ENCODE measurements at places on chromosomes 2 and 18. TPM values are rescaled to one million over a fixed set of nuclear protein-coding genes. Genes with fewer than 3 reads are reported as not detected.

DNA sequence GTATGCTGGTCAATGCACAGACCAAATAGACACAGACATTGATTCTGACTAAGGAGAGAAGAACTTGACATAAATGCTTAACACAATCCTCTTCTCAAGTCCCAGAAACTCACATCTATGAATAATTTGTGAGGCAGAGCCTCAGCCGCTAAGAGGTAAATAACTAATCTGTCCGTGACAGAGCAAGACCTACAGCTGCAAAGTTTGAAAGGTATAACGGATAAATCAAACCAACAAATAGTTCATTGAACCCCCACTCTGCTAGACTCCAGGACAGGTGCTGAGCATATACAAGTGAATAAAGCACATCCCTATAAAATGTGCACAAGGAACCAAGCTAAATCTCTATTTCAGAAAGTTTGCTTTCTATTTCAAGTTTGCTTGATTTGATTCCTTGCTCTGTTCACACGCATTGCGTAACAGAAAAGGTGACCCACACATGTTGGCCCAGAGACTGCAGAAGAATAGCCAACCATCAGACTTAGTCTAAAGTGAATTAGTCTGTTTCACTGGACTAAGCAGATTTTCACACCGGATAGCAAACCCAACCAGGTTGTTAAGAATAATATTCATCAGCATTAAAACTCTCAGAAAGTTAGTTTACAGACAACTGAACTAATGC is 51.7 kb downstream of the NCKAP5 start:
- DNase-seq = no peak

DNA sequence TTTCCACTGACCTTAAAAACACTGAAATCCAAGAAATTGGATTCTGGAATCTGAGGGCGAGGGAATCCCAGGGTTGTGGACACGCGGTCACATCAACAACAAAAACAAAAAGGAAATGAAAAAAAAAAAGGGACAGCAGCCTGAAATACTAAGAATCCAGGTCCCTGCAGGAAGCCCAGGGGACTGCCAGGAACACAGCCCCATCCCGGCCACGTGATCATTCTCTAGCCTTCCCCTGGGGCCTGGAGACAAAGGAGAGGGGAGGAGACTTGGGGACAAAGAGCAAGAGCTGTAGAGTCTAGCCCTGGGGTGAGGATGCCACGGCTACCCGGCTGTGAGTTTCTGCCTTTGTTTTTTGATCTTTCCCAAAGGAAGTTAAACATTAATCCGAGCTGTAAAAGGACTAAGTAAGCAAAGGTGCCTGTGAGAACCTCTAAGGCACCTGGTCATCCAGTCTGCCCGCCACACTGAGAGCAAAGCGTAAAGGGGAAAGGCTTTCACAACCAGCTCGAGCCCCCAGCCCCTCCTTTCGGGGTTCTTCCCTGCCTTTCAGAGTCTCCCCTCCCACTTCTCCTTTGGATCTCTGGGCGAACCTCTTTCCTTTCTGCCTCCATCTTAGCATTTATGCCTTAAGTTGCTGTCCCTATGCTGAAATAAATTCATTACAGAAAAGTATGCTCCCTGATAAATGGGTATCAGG is 57.9 kb upstream of the MSH2 start:
- DNase-seq = no peak

DNA sequence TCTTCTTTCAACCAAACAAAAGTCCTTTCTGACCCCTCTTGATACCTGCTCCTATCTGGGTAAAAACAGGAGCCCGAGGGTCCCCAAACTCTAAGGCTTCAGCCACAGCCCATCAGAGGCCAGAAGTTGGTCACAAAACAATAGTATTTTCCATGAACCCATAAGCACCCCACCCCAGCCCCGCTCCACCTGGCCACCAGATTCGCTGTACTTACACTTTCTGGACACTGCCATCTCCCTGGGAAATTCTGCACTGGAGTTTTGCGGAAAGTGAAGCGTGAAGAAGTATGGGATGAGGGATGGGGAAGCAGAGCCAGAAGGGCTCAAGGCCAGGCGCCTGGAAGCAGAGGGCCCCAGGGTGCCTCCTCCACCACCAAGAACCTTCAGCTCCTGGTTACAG is 5.2 kb upstream of the RUFY4 start:
- DNase-seq = no peak

DNA sequence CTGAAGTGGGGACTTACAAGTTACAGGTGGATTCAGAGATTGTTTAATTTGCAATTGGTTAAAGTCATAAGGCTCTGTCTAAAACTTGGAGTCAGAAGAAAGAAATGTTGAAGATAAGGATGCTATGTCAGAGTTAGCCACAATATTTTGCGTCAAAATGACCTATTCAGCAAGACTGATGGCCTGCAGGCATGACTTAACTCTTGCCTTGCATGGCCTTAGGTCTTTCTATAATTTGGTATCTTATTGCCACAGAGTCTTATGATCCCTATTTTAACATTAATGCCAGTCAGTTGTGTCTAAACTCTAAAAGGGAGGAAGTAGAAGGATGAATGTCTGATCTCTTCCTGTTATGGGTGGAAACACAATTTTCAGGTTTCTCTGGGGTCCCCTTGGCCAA is 5.2 kb upstream of the COMMD1 start:
- no peak for DNase-seq

DNA sequence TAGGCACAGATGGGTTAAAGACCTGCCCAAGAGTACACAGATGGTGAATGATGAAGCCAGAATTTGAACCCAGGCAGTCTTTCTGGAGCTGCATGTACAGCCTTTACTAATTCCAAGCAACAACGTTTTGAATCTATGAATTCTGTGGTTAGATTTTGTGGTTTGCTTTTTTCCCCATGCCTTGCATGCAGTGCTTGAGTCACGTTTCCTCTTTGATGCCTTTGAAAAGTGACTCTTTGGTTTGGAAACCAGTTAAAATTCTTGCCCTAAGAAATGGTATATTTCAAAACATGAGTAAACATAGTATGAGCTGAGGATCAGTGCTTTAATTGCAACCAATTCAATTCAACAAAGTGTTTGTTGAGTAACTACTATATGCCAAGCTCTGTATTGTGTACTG is 48.2 kb upstream of the PPM1B start:
- peak; percentile 31 for DNase-seq

GRCh38 chr2:215283221-215283620 is 28.6 kb upstream of the ATIC start:
- no peak for DNase-seq

- DNase-seq = no peak
Observed at GRCh38 chr2:12932192-12932591, 215.5 kb downstream of the TRIB2 start.

- DNase-seq = no peak
Observed at GRCh38 chr2:44928483-44929158, 12.9 kb upstream of the SIX3 start.

DNA sequence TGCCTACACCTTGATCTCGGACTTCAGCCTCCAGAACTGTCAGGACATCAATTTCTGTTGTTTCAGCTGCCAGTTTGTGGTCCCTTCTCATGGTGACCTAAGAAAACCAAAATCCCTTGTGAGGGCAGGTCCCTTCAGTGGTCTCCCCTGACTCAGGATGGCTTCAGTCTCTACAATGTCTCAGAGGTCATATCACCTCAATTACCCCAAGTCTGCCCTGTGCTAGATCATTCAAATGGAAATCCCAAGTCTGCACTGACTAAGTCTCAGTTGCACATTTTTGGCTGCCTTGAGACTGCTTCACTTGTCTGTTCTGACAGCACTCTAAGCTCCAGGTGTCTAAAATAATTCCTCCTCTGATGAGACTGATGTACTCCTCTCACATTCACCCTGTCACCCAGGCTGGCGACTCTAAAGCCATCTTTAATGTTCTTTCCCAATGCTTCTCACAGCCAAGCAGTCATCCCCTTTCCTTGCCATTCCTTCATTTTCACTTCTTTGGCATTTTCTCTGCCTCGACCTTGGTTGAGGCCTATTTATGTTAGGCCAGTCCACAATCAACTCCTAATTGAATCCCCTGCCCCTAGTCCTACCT is 470.8 kb downstream of the DLGAP1 start:
- no peak for DNase-seq

DNA sequence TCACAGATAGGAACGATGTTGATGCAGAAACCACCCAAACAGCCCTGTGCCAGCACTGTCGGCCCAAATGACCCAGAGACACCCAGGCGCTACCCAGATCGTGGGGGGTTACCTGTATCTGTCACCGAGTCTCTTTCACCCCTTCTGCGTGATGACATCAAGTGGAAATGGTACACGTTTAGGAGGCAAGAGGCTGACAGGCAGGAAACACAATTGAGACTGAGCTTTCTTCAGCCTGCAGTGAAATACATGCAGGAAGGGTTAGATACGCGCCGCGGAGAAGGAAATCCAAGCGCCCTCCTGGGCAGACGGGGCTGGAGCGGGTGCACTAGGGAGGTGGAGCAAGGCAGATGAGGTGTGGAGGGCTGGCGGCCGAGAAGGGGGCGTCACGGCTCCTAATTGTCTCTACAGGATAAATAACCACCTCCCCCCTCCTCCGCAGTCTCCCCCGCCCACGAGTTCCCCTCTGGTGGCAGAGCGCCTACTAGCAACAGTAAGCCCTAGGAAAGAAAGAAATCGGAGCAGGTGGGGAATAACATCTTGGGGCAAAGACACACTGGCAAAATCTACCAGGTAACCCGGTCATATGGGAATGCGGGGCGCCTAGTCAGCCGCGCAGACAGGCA is at the start of gene RNF152:
RNF152 (minus strand) TSS at position 325 of the 626 bp plus-strand sequence. CDS start 76,544 bp downstream, outside the sequence.
- no peak for DNase-seq

GRCh38 chr18:37617623-37618022 is 52.0 kb upstream of the CELF4 start:
- DNase-seq = no peak

- DNase-seq = no peak
Observed at GRCh38 chr18:12359515-12359927, 17.5 kb downstream of the AFG3L2 start.

GRCh38 chr2:70104231-70105111 is 17.2 kb downstream of the PCBP1 start:
- DNase-seq = peak; percentile 54

DNA sequence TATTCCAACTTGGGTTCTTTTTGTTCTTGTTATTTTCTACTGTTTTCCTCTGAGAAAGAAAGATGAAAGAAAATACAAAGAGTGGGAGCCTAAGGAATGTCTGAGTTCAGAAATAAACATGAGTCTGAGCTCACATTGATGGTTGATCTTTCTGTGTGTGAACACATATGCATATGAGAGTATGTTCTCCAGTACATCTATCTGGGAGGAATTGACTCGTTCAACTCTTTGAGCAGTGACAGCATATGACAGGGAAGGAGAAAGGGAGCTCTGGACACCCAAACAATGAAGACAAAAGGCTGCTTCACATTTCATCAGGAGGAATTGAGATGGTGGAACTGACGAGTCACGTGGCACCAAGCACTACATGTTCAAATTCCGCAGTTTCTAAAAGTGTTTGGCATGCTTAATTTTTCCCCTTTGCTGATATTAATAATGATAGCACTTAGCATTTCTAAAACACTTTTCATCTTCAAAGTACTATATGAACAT is 229.8 kb upstream of the ACVR2A start:
- DNase-seq = no peak

- no peak for DNase-seq
Observed at GRCh38 chr2:15986644-15987043, 46.3 kb downstream of the MYCN start.

- DNase-seq = no peak
Observed at GRCh38 chr18:78814766-78815165, 164.9 kb upstream of the SALL3 start.

DNA sequence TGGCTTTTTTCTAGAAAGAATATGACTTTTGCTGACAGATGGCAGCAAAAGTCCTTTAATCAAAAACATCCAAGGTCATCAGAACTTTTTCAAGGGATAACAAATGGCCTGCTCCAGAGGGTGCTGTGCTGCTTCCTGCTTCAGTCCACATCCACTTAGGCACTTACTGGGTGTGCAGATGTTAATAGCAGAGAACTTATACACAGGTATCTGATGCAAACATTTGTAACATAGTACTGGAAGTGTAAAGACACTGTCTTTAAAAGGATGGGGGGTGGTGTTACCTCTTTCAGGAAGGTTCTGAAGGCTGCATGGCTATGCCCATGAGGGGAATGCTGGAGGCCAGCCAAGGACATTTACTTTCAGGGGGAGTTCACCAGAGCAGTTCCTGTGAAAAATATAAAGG is 5.5 kb downstream of the HOXD8 start:
- no peak for DNase-seq

GRCh38 chr18:41875094-41875780 is 79.8 kb upstream of the PIK3C3 start:
- no peak for DNase-seq

DNA sequence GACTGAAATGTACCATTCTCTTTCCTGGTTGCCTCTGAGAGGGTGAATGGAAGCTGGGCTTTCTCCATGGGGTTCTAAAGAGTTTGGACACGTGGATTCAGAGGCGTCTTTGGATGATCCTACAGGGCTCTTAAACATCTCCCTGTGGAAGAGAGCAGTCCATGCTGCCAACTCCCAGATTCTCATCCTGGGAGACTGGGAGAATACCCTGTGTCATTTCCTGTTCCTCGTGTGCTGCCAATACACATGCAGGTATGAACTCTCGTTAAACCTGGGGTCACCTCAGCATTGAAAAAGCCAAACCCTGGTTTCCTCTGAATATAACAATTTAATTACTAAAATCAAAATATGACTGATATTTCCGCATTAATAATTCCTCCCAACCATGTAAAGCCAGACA is 73.3 kb upstream of the NT5C1B start:
- DNase-seq = no peak

GRCh38 chr2:234300391-234300925 is 196.4 kb downstream of the ARL4C start:
- no peak for DNase-seq

DNA sequence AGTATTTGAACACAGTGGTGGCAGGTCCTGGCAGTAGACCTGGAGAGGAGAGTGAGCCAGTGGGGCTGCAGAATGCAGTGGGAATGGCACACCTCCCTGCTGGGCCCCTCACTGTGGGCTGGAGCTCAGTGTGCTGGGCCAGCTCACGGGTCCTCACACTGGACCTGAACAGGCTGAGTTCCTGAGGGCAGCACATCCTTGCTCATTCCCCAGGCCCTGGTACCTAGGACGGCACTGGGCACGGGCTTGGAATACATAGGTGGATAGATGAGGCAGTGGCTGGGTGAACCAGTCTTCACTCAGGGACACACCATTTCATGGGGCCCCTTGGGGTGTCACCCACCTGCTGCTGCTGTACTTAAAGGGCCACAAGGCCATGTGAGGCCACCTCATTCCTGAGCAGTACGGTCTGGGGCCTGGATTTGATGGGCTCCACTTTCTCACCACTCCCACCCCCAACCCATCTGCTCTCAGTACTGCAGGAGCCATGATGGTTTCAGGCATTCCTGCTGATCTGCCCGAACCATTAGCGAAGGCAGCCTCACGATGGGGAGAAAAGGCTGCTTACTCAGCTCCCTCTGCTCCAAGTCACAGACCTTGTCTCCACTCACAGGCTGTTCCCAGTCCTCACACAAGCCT is 4.2 kb downstream of the TMEM177 start:
- DNase-seq = no peak

Gene SPHKAP
- total RNA-seq = not detected

Gene DNAJC5G
- not detected for total RNA-seq

Gene ZNF2
- total RNA-seq = 3.9 TPM

Gene ASNSD1
- total RNA-seq = 37.9 TPM

Gene CHRNG
- total RNA-seq = not detected

Gene ASB18
- not detected for total RNA-seq

Gene DIPK1C
- total RNA-seq = not detected

Gene SMYD1
- not detected for total RNA-seq

Gene SAG
- total RNA-seq = not detected

Gene ASB1
- total RNA-seq = 27.9 TPM

Gene AGXT
- total RNA-seq = not detected

Gene WDR35
- 4.7 TPM for total RNA-seq
